T-cell (primary cell): ENCODE measurements at places on chromosomes 2 and 18. TPM values are rescaled to one million over a fixed set of nuclear protein-coding genes. Genes with fewer than 3 reads are reported as not detected.

DNA sequence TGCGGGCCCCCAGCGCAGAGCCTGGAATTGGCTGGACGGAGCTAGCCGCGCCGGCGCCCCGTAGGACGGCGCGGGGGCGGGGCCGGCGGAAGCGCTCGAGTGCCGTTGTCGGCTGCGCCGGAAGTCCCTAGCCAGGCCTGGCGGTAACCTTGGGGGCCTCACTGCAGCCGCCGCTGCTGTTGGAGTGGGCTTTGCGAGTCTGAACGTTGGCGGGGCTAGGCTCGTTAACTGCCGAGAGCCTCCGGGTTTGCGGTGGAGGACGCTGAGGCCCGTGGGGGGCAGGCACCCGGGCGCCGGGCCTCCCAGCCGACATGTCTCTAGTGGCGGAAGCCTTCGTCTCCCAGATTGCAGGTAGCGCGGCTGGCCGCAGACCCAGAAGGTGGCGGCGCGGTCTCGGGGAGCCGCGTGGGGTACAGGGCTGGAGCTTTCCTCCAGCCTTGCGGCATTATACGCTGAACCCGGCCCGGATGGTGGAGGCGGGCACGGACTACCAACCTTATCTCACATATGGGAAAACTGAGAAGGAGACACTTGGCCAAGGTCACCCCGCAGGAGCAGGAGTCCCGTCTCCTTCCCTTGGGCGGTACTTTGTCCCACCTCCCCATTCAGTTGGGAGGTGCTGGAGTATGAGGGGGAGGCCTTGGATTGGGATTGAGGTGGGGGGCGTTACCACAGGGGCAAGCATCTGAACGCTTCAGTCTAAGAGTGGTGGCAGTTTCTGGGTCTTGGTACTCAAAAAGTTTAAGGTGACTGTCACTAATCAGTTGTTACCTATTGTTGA lies at the start of gene MTX2:
Gene MTX2, plus strand, starts transcription at position 124 of the 781 bp plus-strand sequence. Its CDS starts 188 bp downstream, at position 312.
- peak within 1 kb of the TSS; percentile 68 for H3K27ac ChIP-seq
- H3K27me3 ChIP-seq: no peaks in the 10 kb centered on the region
- H3K4me3 ChIP-seq: peak within 1 kb of the TSS; percentile 93
- peaks cover 6% of the 10 kb centered on the region for H3K4me1 ChIP-seq
- DNase-seq: peak; percentile 53
- no peaks in the 10 kb centered on the region for H3K36me3 ChIP-seq

Gene IHH
- not detected for total RNA-seq

Gene SLC38A11
- total RNA-seq: 0.72 TPM

DNA sequence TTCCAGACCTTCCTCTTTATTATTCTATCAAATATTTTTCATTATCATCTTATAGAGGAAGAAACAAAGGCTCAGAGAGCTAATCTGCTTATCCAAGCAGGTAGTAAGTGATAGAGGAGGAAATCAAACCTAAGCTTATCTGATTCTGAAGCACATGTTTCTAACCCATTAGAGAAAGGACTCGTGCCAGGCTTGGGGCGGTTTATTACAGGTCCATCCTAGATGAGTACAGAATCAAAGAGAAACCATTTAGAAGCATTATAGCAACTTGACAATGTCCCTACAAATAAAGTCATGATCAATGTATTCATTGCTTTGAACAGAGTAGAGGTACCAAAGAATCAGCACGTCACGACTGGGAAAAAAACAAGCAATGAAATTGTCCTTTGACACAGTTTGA lies 303.0 kb downstream of the CYRIA start:
- H3K27ac ChIP-seq: no peak overlapping the region
- H3K36me3 ChIP-seq: no peaks in the 10 kb centered on the region
- no peak for DNase-seq
- H3K27me3 ChIP-seq: no peaks in the 10 kb centered on the region

Gene CCDC178
- total RNA-seq: not detected

- H3K4me3 ChIP-seq: no peak overlapping the region
- no peaks in the 10 kb centered on the region for H3K36me3 ChIP-seq
- H3K4me1 ChIP-seq: no peaks in the 10 kb centered on the region
- no peak overlapping the region for H3K27ac ChIP-seq
- no peaks in the 10 kb centered on the region for H3K27me3 ChIP-seq
- DNase-seq: no peak
These were observed 86.6 kb downstream of the CCBE1 start for GRCh38 chr18:59610546-59611140.

GRCh38 chr2:231764124-231764523 lies 17.0 kb downstream of the PDE6D start:
- H3K27me3 ChIP-seq: no peaks in the 10 kb centered on the region
- no peak overlapping the region for H3K27ac ChIP-seq

GRCh38 chr2:179842498-179843153 lies 18.8 kb downstream of the ZNF385B start:
- no peak for DNase-seq
- no peak overlapping the region for H3K4me3 ChIP-seq
- no peak overlapping the region for H3K27ac ChIP-seq
- no peaks in the 10 kb centered on the region for H3K27me3 ChIP-seq

Gene SKOR2
- total RNA-seq: not detected

Gene EHD3
- 3.2 TPM for total RNA-seq

DNA sequence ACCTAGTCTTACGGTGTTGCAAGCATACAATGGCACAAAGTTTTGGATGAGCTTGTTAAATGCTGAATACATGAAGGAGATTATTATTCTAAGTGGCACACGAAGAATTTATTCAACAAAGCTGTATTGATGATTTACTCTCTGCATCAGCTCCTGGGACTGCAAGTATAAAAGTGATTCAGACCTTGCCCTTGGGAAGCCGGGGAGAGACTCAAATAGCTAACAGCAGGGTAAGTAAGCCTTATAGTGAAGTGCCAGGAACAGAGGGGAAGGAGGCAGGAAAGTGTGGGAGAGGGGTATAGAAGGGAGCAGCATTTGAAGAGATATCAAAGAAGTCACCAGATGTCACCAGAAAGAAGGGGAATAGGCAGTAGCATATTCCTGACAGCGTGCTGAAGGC lies 115.4 kb downstream of the MCFD2 start:
- H3K4me1 ChIP-seq: no peaks in the 10 kb centered on the region
- no peaks in the 10 kb centered on the region for H3K27me3 ChIP-seq
- no peak for DNase-seq
- no peak overlapping the region for H3K27ac ChIP-seq
- no peaks in the 10 kb centered on the region for H3K36me3 ChIP-seq
- H3K4me3 ChIP-seq: no peak overlapping the region

Gene LDLRAD4
- total RNA-seq: 71.4 TPM

Gene KCNE4
- not detected for total RNA-seq

DNA sequence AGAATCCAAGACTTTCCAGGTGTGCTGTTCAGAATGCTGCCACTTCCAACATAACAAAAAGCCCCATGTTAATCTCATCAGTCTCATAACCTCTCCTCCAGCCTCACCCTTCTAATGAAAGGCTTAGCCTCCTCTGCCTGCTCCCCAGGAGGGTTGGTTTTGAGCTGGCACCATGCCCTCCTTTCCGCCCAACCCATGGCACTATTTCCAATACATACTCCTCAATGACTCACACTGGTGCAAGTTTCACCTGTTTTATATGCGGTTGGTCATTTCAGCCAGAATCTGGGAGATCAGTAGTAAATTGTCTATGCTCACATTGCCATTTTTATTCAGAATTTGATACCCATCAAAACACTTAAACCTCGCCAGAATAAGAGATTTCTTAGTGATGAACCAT lies 157.6 kb upstream of the NRP2 start:
- H3K36me3 ChIP-seq: no peaks in the 10 kb centered on the region
- no peak overlapping the region for H3K27ac ChIP-seq
- DNase-seq: no peak
- no peak overlapping the region for H3K4me3 ChIP-seq
- H3K27me3 ChIP-seq: no peaks in the 10 kb centered on the region

Gene UGT1A10
- total RNA-seq: not detected

Gene RBKS
- 6.1 TPM for total RNA-seq

- DNase-seq: peak; percentile 20
- no peaks in the 10 kb centered on the region for H3K27me3 ChIP-seq
- no peaks in the 10 kb centered on the region for H3K36me3 ChIP-seq
These were observed 284.5 kb downstream of the PRKCE start for GRCh38 chr2:45935791-45936622.

- H3K36me3 ChIP-seq: no peaks in the 10 kb centered on the region
- peaks cover 32% of the 10 kb centered on the region for H3K4me1 ChIP-seq
- H3K27ac ChIP-seq: no peak within 1 kb of the TSS
- H3K4me3 ChIP-seq: peak within 1 kb of the TSS; percentile 95
- peak; percentile 44 for DNase-seq
These were observed at the start of gene TNFRSF11A for GRCh38 chr18:62324917-62325805. TSS of gene TNFRSF11A (plus strand) at chr18:62325310. CDS start at chr18:62325353, 43 bp downstream.

DNA sequence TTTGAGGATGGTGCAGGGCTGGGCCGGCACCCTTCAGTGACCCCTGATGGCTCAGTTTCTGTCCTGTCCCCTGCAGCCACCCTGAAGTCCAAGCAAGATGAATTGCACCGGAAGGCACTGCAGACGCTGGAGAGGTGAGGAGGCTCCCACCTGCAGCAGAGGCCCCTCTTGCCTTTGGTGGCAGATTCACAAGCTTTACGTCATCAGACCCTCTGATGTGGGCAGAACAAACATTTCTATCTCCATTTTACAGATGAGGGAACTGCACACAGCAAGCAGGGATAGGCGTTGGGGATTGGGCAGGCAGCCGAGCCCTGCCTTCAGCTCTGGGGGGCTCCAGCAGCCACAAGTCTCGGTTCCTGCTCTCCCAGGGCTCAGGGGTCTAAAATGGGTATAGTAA lies 107.7 kb upstream of the MCFD2 start:
- H3K4me1 ChIP-seq: peaks cover 19% of the 10 kb centered on the region
- DNase-seq: peak; percentile 8
- no peak overlapping the region for H3K4me3 ChIP-seq
- no peak overlapping the region for H3K27ac ChIP-seq
- no peaks in the 10 kb centered on the region for H3K27me3 ChIP-seq
- H3K36me3 ChIP-seq: peaks cover 83% of the 10 kb centered on the region

DNA sequence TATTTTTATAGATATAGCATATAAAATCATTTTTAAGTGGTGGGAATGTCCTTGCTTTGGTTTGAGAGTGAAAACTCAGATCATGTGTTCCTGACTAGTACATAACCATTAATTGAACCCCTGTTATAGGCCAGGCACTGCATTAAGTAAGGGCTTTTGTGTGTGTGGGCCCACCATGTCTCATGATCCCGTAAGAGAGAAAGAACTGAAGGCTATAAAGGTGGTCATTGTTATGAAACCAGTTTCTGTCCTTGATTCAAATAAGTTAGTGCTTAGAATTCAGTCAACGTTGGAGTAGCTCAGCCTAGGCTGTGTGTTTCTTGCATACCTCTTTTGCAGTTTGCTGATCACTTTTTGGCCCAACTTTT lies 91.5 kb downstream of the LIMS1 start:
- no peaks in the 10 kb centered on the region for H3K36me3 ChIP-seq
- no peak overlapping the region for H3K4me3 ChIP-seq
- DNase-seq: no peak
- peaks cover 31% of the 10 kb centered on the region for H3K4me1 ChIP-seq
- H3K27me3 ChIP-seq: no peaks in the 10 kb centered on the region
- peak overlapping the region; percentile 59 for H3K27ac ChIP-seq

DNA sequence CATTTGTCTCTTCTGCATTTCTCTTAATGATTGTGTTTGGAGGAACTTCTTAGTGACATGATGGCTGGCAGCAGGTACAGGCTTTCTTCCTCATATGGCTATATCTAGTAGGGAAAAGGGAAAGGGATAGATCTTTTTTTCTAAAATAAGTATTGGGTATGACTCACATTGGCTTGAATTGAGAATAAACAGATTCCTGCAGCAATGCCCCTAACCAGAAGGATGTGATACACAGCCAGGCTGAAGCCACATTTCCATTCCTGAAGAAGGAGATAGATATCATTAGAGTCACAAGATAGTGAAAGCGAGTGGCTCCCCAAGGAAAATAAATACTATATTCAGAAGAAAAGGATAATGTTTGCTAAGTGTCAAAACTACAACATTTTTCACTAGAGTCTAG lies 61.1 kb downstream of the VWC2L start:
- no peak overlapping the region for H3K27ac ChIP-seq
- no peak overlapping the region for H3K4me3 ChIP-seq
- H3K4me1 ChIP-seq: no peaks in the 10 kb centered on the region
- no peaks in the 10 kb centered on the region for H3K27me3 ChIP-seq
- no peaks in the 10 kb centered on the region for H3K36me3 ChIP-seq

DNA sequence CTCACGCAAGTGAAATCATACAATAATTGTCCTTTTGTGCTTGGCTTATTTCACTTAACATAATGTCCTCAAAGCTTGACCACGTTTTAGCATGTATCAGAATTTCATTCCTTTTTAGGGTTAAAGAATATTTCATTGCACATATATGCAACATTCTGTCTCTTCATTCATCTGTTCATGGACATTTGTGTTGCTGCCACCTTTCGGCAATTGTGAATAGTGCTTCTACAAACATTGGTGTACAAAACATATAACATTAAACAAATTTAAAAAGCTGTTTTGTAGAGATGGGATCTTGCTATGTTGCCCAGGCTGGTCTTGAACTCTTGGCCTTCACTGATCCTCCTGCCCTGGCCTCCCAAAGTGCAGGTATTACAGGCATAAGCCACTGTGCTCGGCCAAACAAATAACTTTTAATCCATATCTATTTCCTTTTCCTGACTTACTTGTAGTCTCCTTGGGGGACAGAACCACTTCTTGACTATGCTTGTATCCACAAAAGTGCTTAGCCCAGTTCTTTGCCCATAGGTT lies 209.3 kb downstream of the SLC4A3 start:
- no peak for DNase-seq
- H3K27ac ChIP-seq: no peak overlapping the region
- H3K36me3 ChIP-seq: no peaks in the 10 kb centered on the region
- H3K4me3 ChIP-seq: no peak overlapping the region
- H3K27me3 ChIP-seq: no peaks in the 10 kb centered on the region

GRCh38 chr18:54241483-54241882 lies 17.0 kb upstream of the MBD2 start:
- no peak for DNase-seq
- no peaks in the 10 kb centered on the region for H3K4me1 ChIP-seq
- H3K4me3 ChIP-seq: no peak overlapping the region
- H3K27me3 ChIP-seq: no peaks in the 10 kb centered on the region
- H3K27ac ChIP-seq: no peak overlapping the region
- H3K36me3 ChIP-seq: no peaks in the 10 kb centered on the region

Gene CTAGE1
- not detected for total RNA-seq

- no peak overlapping the region for H3K27ac ChIP-seq
- no peaks in the 10 kb centered on the region for H3K4me1 ChIP-seq
- peaks cover 4% of the 10 kb centered on the region for H3K27me3 ChIP-seq
- no peak for DNase-seq
- no peak overlapping the region for H3K4me3 ChIP-seq
- H3K36me3 ChIP-seq: no peaks in the 10 kb centered on the region
These were observed 171.1 kb upstream of the CCDC150 start for GRCh38 chr2:196468394-196468793.

Gene MTCL1
- 0.88 TPM for total RNA-seq

Gene ZC3H6
- total RNA-seq: 24.4 TPM

- H3K4me1 ChIP-seq: no peaks in the 10 kb centered on the region
- no peak for DNase-seq
- H3K27me3 ChIP-seq: no peaks in the 10 kb centered on the region
- no peak overlapping the region for H3K27ac ChIP-seq
- no peak overlapping the region for H3K4me3 ChIP-seq
These were observed 42.0 kb downstream of the ALPK2 start for GRCh38 chr18:58586886-58587285.

Gene PRSS56
- total RNA-seq: not detected
